ENCODE measurements at places on chromosomes 3 and 15.

- no peak for DNase-seq
Measured at GRCh38 chr15:67049351-67050044, 15.9 kb upstream of the SMAD3 start.

GRCh38 chr3:63353383-63353782, 75.3 kb downstream of the SYNPR start:
- DNase-seq, result no peak

DNA sequence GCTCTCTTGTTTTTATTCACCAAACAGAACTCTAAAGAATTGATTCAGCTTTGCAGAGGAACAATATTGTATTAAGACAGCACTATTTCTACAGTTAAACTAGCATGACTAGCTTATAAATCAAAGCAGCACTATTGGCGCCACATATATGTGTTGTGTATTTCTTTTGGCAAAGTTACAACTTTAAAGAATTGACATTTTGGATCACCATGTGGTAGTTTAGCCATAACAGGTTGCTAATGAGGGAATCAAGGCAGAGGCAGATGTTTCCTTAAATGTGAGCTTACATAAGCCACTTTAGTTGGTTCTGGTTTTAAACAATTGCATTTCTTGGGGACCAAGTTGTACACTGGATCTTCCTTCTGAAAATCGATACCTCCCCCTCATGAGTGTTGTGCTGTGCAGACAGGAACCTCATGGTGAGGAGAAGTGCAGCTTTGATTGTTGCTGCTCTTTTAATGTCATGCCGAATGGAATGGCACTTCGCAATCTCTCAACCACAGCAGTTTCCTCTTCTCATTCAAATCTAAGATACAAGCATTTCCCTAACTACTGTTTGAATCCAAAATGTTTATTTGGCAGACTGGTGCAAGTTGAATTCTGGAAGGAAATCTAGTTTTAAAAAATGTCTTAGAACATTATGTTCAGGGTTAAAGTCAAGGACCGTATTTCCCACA, 151.2 kb downstream of the MYRIP start:
- no peak for DNase-seq

DNA sequence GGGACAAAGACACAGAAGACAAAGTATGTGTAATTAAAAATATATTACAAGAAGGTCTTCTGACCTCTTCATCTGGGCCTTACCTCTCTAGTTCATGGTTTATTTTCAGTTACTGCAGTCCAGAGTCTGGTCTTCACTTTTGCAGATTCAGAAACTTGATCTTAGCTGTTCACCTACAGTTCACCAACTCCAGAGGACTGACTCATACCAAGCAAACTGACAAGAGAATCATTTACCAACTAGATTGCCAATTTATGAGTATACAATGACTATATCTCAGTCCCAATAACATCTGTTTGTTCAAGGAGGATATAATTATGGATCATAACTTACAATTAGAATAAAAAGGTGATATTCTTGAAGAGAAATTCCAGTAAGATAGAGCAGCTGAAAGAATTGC, 9.0 kb downstream of the P2RY1 start:
- DNase-seq, result no peak

- DNase-seq, result no peak
Measured at GRCh38 chr3:100436951-100437350, 35.6 kb downstream of the LNP1 start.

- no peak for DNase-seq
Measured at GRCh38 chr3:70982700-70983140, 600.8 kb downstream of the FOXP1 start.

DNA sequence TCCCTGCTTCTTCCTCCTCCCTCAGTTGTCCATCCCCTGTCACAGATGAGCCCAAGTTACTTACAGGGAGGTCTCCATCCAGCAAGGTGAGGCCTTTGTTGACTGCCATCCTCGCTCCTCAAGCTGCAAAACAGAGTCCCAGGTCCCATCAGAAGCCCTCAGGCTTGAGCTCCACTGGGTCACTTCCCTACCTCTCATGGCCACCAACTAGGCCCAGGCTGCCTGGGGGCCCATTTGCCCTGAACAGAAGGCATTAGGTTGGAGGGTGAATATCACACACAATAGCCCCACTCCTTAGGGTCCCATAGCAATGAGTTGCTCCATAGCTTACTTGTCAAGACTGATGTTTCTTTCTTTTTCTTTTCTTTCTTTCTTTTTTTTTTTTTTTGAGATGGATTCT, 1.8 kb downstream of the PLIN1 start:
- DNase-seq, result no peak

- DNase-seq, result no peak
Measured at GRCh38 chr15:65404186-65404872, 18.4 kb downstream of the IGDCC4 start.

GRCh38 chr15:58471348-58471747, 39.6 kb downstream of the LIPC start:
- no peak for DNase-seq

DNA sequence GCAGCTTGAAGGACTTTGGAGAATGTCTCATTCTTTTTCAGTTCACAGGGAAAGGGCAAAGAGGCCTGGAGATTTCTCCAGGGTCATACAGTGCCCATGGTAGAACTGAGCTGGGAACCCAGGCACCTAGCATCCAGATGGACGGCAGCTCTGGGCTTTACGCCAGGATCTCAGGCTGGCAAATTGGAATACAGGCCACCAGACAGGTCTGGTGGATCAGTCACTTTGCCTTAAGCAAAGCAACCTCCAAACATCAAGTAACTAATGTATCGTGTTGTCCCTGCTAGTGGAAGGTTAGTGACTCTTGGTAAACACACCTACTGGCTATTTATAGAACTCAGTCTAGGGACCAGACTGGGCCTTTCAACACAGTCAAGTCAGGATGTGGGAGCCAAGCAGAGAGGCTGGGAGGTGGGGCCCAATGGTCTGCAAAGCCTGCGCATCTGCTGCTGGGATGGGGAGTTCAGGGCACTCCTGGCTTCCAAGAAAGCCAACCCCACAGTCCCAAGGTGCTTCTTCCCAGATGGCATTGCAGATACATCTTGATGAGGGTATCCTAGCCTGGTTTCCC, 30.2 kb downstream of the RPLP1 start:
- DNase-seq, result no peak

GRCh38 chr15:93235926-93236780, 147.1 kb upstream of the RGMA start:
- no peak for DNase-seq

DNA sequence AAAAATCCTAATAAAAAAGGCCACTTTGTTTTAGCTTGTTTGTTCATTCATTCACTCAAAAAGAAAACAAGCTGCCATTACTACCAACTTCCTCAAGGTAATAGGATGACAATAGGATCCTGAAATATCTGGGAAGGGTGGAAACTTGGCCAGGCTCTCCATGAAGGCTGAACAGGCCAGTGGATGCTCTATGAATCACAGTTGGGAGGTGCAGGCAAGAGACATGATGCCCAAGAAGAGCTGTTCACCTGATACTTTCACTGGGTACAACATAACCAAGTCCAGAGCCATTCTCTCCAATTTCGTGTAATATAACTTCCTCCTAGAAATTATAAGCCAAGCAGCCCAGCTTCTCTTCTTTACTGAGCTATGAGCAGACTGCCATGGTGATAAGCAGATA, 37.3 kb downstream of the NMNAT3 start:
- no peak for DNase-seq

DNA sequence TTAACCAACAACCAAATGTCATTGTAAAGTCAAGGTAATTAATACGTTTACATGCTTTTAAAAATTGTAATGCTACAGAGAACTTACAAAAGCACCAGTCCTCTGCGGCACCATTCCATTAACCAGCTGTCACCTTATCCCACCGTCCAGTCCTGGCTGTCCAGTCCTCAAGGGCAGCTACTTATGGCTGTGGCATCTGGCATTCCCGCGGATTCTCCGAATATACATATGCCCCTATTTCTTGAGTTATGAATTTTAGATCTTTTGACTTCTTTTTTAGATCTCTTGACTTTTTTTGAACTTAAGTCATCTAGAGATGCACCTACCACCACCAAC, 382 bp upstream of the POMGNT2 start:
- no peak for DNase-seq

Measured in cerebellar nuclear complex (tissue), 1 donor.